Suppressor macrophage treated with lipopolysaccharide for 4 hours (primary cell): ENCODE measurements at places on chromosomes 7 and 10.

DNA sequence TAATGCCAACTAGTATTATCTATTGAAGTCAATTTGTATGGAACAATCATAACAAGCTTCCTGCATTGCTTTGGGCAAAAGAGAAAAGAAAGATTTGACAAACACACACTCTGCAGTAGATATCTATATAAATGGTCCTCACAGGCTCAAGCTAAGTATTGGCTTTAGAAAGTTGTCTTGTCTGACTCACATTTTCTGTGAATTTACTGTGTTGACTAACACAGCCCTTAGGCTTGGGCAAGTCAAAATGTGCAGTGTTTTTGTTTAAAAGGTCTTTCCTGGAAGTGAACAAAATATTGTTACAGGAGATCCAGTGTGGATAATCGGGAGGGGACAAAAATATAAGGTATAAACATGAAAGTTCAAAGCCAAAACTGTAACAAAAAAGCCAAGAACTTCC is 194.4 kb downstream of the RELN start:
- no peak for DNase-seq

DNA sequence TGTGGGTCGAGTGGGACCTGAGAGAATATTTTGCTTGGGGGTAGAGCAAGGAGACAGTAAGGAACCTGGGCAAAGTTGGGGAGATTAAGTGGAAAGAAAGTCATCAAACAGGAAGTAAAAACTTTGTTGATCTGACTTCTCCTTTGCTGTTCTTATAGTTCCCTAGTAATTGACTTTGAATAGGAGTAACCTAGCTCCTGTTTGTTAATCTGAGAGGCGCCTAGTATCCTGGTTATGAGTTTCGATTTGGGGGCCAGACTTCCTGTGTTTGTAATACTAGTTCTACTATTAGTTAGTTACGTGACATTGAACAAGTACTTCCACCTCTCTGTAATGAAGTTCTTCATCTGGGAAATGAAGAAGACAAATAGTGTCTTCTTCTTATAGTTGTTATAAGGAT is 99.1 kb downstream of the ZNF365 start:
- DNase-seq = peak; percentile 22

DNA sequence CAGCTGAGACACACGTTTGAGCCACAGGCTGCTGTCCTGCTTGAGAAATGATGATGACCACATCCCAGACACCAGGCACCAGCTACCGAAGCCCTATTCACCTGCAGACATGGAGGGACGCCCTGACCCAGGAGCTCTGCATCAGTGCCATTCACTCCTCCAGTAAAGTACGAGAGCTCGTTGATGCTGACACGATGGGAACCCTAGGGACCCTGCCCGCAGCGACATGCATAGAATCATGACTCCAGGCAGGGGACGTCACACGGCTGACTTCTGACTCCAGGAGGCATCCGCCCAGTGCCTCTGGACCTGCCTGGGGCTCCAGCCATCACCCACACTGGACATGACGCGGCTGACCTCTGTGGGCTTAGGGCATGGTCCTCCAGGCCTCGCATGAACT is 129.9 kb downstream of the ADARB2 start:
- no peak for DNase-seq

DNA sequence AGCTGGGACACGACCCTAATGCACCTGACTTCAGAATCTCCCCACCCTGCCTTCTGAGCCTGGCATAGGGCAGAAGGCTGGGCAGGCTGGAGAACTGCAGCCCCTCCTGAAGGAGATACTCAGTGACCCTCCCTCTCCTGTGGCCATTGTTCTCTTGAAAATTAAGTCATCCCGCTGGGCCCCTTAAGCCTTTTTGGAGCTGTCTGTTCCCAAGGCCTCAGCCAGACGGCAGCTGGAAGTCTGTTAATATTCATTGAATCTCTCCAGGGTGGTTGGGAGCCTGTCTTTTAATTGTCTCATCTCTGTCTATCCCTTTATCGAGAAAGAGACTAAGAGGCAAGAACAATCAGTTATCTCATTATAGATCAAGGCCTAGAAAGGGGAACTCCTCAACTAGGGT is 118.1 kb upstream of the PCBD1 start:
- no peak for DNase-seq

DNA sequence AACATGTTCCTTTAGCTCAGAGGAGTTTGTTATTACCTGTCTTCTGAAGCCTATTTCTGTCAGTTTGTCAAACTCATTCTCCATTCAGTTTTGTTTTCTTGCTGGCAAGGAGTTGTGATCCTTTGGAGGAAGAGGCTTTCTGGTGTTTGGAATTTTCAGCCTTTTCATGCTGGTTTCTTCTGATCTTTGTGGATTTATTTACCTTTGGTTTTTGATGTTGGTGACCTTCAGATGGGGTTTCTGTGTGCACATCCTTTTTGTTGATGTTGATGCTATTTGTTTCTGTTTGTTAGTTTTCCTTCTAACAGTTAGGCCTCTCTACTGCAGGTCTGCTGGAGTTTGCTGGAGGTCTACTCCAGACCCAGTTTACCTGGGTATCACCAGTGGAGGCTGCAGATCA is 118.6 kb downstream of the PPP1R9A start:
- DNase-seq = no peak

GRCh38 chr7:105126436-105126975 is 112.5 kb downstream of the KMT2E start:
- DNase-seq = no peak

GRCh38 chr7:131080754-131081153 is 246.9 kb upstream of the MKLN1 start:
- DNase-seq = no peak

GRCh38 chr10:92079003-92079402 is 155.4 kb downstream of the BTAF1 start:
- no peak for DNase-seq
